ENCODE measurements at places on chromosomes 5 and 9.

DNA sequence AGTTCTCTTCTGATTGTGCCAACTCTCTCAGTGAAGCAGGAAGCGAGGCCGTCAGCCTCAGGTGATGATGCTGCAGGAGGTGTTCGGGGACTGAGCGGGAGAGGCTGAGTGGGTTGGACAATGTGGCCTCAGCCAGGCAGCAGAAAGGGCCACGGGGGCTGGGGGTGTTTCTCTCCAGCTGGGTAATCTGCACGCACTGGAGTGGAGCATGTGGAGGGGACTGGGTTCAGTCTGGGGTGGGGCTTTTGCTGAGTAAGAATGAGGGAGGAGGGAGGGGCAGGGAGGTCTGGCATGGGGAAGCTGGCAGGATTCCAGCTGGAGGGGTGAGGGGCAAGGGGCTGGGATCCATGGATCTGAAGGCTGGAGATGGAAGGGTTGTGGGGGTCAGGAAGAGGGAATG, 60.8 kb upstream of the PHYKPL start:
- DNase-seq: no peak

DNA sequence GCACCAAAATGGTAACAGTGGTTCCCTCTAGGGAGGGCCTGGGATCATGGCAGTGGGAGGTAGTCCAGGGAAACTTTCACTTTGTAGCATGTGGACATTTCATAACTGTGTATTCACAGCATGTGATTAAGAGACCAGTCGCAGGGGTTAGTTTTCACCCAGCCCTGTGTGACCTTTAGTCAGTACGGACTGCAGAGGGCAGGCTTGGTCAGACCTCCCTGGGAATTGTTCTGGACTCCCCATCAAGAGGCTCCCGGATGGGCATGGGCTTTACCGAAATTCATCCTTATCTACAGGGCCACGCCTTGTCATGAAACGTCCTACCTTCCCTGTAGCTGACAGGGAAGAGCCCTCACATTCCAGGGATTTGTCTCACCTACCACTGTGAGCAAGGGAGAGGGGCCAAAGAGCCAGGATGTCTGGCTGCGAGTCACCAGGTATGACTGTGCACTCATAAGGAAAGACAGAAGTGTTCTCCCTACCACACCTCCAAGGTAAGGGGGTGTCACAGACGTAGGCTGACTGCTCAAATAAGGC, 19.9 kb downstream of the GPX3 start:
- no peak for DNase-seq

DNA sequence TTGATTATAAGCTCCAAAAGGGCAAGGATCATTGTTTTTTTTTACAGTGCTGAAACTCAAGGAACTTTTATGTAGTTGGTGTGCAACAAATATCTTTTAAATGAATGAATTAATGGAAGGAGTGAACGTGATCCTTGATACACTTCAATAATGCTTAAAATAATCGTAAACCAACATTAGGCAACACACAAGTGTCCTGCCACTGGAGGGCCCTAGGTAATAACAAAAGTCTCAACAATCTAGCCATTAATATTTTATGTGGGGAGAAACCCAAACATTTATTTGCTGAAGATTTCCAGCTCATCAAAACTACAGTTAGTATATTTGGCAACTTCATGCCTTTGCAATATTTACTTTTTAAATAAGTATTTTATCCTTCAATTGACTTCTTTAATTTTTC, 309.0 kb upstream of the FBXL7 start:
- DNase-seq: no peak

DNA sequence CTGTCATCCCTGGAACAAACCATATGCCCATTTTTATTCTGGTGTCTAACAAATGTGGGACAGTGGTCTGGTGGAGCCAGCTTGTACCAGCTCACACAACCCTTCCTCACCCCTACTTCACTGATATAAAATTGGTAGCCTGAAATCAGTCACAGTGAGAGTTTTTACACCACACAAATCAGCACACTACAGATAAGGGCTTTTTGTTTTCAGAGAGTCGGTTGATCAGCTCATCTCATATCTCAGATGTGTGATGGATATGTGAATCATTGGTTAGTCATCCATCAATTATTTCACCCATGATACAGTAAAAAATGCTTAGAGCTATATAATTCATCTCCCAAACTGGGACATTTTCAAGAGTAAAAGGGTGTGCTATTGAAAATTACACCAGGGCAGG, 529.2 kb downstream of the EBF1 start:
- DNase-seq: no peak

GRCh38 chr5:168317096-168317520, 25.7 kb downstream of the WWC1 start:
- no peak for DNase-seq

DNA sequence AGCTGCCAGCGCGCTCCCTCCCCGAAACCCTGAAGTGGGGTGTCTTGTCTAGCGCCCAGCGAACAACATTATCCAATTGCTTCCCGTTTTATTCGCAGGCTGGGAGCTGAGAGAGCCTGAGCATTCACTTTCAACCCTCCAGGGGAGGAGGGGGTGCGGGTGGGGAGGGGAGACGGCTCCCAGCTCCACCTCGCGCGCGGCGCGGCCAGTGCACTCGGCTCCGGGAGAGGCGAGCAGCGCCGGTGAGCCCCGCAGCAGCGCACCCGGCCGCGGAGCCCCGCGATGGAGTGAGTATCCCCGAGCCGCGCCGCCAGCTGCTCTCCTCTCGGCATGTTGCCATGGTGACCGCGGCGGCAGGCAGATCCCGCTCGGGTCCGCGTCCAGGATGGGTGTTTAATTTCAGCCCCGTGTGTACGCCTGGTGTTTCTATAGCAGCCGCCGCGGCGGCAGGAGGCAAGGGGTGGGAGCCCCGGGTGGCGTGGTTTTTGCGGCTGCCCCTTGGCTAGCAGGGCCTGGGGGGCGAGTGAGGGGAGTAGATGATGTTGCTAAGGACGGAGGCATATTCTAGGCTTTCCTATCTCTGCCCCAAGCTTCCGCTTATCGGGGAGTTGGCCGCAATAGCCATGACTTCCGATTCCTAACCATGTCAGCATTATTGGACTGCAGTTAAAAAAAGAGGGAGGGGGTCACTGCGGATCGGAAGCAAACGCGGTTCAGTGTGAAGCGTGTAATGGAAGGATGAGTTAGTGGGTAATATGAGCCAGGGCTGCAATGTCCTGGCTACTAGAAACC, 139.2 kb upstream of the PALM2AKAP2 start:
- no peak for DNase-seq

DNA sequence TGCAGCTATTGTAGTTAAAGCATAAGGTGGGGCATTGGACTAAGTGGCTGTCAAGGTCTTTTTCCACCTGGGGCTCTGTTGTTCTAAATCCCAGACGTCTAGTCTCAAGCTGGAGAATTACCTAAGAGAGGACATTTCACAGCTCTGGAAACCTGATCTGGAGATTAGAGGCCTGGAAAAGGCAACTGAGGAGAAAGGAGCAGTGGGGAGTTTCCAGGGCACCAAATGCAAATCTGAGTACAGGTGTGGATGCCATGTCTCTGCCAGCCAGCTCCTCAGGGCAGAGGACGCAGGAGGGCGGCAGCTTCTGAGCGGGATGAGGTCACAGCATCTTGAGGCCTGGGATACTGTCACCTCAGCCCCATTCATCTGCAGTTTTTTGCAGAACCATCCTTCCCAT, 65.2 kb downstream of the PPARGC1B start:
- DNase-seq: no peak

DNA sequence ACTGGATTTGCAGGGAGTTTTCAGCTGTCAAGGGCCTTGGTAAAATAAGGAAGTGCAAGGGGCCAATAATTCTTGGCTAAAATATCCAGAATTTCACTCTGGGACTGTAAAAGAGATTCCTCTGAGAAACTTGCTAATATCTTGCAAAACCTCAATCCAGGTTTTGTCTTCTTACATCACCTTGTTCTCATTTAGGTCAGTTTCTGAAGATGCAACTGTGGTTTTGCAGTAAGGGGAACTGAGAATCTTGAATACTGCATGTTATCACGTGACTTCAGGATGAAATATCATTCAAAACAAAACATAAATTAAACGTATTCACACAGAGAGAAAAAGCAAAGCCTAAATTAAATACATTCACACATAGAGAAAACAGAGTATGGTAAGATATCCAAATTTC, 35.0 kb upstream of the RIC1 start:
- DNase-seq: no peak
